ENCODE measurements at places on chromosomes 3 and 15.

DNA sequence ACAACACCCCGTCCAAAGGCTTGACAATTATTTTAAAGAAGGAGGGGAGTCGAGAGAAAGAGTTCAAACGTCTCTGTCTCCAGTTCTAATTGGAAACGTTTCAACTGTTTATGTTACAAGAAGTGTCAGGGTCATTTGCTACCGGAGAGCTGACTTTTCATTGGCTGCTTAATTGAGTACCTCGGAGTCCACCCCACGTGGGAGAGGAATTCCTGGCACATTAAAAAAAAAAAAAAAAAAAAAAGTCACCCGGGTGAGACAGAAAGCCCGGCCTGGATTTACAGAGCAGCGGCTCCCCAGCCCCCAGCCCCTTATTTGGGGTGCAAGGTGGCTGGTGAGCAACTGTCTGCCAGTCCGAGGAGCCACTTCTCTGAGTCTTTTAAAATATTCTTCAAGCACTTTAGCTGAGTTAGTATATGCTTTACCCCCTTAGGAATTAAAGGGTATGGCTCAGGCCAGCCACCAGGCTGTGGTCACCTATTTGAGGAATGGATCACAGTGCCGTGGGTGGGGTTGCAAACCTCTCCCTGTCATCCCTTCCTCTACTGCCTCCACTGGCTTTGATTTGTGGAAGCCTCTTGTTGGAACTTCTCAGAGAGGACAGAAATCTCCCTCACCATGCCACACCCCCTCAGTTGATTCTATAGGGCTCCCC lies 3.9 kb upstream of the TLE3 start:
- peak; percentile 77 for DNase-seq

DNA sequence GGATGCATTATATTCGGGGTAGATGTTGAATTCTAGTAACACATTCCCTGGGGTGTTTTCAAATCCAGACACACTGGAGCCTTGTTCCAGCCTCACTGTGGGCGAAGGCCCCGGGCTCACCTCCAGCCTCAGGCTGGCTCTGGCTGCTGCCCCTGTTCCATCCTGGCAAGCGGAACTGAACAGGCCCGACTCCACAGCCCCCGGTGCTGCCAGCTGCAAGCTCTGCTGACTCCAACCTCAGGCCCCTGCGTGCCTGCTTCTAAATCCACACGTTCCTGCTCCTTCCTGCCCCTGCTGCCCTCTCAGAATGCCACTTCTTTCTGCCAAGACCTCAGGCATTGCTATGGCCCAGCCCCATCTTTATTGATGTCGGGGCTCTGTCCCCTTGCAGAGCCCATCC lies 90.6 kb downstream of the LIPC start:
- DNase-seq: no peak

- no peak for DNase-seq
Measured at GRCh38 chr15:63544258-63545026, 40.0 kb downstream of the USP3 start.

DNA sequence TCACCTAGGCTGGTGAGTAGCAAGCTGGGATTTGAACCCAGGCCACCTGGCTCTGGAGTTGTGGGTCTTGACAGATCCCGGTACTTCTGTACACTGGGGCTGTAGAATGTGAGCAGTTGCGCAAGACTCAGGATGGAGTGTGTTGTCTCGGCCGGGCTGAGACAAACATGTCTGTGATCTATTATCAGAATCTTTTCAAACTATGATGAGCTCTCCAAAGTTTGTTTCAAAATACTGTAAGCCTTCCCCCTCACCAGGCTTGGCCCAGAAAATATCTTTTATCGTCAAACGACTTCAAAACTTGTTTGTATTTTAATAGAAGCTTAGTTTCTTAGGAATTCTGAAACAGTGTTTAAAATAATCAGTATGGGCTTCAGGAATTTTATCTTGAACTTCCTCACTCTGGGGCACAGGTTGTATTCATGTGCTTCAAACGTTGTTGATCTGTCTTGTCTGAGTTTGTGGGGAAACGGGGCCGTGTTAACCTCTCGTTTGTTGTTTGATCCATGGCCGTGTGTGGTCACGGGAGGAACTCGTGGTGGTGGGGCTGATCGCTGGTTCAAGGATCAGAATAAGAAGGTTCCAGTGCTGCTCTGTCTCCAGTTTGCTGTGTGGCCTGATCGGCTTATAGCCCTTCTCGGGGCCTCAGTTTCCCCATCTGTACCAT lies 40.3 kb upstream of the TFRC start:
- no peak for DNase-seq

DNA sequence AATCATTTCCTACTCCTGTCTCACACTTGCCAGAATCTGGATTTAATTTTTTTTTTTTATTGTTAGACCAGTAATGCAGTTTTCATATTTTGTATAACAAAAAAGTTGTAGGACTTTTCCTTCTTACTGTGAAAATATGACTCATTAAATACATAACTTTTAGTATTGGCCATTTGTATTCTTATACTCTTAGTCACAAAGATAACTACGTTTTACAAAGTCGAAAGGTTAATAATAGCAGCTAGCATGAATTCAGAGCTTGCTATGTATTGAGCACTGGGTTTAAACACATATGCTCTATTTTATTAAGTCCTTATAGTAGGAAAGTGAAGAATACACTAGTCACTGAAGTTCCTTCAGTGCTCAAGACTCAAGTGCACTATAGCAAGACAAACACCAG lies 43.1 kb downstream of the LRRN1 start:
- DNase-seq: no peak

- DNase-seq: no peak
Measured at GRCh38 chr15:42152196-42152920, 4.1 kb downstream of the PLA2G4F start.

- DNase-seq: peak; percentile 52
Measured at GRCh38 chr3:140128217-140128616, 193.2 kb downstream of the CLSTN2 start.

DNA sequence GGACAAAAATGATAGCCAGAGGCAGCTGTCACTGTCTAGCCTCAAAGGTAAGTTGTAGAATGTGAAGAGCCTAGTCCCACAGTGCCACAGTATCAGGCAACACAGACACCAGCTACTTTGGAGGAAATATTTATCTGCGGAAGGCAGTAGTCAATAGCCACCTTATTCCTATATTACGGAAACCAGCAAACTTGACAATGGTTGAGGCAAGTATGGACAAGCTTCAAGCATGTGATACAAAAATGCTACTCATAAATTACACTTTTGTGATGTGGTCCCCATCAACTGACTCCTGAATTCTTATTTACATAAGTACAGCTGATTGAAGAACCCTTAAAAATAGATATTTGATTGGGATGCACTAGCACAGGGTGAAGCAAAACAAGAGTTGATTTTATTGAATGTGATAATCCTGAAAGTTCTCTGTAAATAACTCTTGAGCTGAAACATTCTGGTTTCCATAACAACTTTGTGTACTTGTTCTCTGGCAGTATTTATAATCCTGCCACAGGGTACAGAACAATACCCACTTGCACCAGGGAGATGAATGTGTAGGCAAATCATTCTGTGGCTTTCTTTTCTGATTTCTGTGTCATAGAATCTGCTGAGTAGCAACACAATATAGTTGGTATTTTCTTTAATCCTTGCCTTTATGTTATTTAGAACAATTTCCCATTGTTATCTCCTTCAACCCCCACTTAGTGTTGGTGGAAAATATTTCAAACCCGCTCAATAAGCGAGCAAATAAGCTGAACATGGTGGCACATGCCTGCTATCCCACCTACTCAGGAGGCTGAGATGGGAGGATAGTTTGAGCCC lies at the start of gene ANKUB1:
ANKUB1 (minus strand) TSS at position 103 of the 819 bp plus-strand sequence. CDS start 188 bp downstream, outside the sequence.
- no peak for DNase-seq

- DNase-seq: no peak
Measured at GRCh38 chr3:37701734-37702433, 159.8 kb upstream of the CTDSPL start.

GRCh38 chr15:59998950-59999611 lies 5.0 kb upstream of the FOXB1 start:
- no peak for DNase-seq

- DNase-seq: no peak
Measured at GRCh38 chr15:51405693-51406523, 64.5 kb downstream of the GLDN start.

GRCh38 chr3:115784739-115785536 lies 161.6 kb downstream of the GAP43 start:
- DNase-seq: no peak

GRCh38 chr3:58117561-58118181 lies 93.1 kb downstream of the DNASE1L3 start:
- DNase-seq: no peak

- DNase-seq: peak; percentile 64
Measured at GRCh38 chr3:179961703-179962078, 75.0 kb downstream of the PEX5L start.

DNA sequence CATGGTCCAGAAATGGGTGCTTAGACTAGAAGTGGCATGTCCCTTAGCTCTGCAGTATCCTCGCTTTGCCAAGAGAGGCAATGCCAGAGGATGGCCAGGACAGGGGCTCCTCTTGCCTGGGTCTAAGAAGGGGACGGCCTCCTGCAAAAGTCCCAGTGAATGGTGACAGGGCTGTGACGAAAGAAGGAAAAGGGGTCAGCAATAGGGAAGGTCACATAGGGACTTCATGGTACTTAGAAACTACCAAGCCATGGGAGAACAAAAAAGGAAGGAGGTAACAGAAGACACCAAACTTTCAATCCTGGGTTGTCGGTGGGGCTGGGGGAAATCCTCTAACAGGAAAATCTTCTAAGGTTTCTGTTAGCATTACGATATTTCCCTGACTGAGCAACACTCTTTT lies 36.2 kb upstream of the ATOSA start:
- DNase-seq: no peak

DNA sequence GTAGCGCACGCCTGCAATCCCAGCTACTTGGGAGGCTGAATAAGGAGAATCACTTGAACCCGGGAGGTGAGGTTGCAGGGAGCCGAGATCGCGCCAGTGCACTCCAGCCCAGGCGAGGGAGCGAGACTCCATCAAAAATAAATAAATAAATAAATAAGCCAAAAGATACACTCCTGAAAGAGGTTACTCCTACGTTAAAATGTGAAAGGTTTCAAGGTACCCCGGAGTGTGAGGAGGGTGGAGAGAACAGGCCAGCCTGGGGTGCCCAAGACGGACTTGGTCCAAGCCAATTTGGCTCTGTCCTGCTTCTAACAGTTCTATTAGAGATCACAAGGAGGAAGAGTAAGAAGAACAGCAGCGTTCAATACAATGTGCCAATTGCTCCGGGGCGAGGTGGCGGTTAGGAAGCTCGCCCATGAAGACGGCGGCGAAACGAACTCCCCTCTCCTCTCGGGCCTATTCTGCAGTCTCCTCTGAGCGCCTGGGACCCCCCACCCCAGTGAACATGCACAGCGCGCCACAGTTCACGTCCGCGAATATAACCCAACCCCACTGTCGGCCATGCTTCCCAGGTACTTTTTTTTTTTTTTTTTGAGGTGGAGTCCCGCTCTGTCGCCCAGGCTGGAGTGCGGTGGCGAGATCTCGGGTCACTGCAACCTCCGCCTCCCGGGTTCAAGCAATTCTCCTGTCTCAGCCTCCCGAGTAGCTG lies 942 bp downstream of the ELP6 start:
- DNase-seq: no peak

DNA sequence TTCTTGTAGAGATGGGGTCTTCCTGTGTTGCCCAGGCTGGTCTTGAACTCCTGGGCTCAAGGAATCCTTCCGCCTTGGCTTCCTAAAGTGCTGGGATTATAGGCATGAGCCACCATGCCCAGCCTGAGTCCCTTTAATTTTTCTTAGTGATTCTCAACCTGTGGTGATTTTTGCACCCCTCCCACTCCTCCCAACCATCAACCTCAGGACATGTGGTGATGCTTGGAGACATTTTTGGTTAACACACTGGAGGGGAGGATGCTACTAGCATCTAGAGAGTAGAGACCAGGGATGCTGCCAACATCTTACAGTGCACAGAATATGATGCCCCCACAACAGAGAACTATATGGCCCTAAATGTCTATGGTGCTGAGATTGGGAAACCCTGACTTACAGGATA lies 83.0 kb upstream of the LMOD3 start:
- DNase-seq: no peak

DNA sequence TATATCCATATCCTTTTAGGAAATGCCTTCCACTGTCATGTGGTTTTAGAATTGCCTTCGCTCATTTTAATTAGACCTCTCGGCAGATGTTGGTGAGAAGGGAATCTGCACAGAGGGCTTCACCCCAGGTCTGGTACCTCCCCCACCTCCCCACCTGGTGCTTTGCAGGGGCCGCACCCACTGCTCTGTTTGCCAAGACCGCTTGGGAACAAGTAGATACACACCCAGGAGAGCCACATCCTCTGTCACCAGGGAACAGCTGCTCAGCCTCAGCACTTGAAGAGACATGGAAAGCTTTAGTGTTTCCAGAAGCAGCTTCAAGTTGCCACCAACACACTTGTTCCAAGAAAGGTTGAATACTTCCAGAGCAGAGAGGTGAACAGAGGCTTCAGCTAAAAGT lies 21.8 kb downstream of the LRRC31 start:
- peak; percentile 75 for DNase-seq

GRCh38 chr3:134594331-134594741 lies 56.5 kb downstream of the KY start:
- peak; percentile 89 for DNase-seq

- no peak for DNase-seq
Measured at GRCh38 chr3:11221818-11222415, 50.3 kb upstream of the ATG7 start.

- DNase-seq: no peak
Measured at GRCh38 chr3:194269610-194270145, 81.5 kb downstream of the CPN2 start.

DNA sequence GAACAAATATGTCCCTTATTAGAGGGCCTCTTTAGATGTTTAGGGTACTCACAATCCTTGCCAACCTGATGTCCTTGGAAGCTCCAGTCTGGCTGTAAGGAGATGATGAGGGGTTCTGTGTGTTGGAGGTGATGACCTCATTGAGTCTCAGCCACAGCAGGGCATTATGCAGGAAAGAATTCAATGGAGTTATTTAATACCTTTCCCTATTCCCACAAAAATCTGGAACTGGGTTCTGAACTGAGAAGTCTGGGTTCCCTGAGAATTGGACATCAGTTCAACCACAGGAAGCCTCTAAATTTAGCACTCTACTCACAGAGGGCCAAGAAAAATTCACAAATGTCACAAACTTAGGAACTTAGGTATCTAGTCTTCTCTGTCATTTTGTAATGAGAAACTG lies 36.9 kb downstream of the SLC35A5 start:
- no peak for DNase-seq

GRCh38 chr3:100263583-100263982 lies 2.8 kb downstream of the TBC1D23 start:
- no peak for DNase-seq

DNA sequence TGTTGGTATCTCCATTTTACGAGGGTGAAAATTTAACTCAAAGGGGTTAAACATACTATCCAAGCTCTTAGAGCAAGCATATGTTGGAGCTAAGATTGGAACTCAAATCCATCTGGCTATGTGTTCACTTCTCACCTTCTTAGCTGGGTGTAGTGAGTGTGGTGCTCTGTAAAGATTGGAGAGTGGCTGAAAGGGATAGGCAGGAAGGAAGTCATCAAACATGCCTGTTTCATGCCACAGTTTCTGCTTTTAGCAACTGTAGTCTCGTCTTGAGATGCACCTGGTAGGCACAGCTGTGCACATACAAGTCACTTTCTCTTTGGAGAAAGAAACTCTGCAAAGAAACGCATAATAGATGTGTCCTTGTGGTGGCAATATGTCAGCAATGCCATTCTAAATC lies 189.1 kb upstream of the MDFIC2 start:
- DNase-seq: no peak

- DNase-seq: no peak
Measured at GRCh38 chr3:158847452-158847821, 45.6 kb downstream of the MFSD1 start.

GRCh38 chr3:62708638-62709373 lies 166.4 kb downstream of the CADPS start:
- DNase-seq: no peak
